Activated naive CD8-positive, alpha-beta T cell treated with anti-CD3 and anti-CD28 coated beads for 36 hours (primary cell): ENCODE measurements at places on chromosomes 2 and 18.

GRCh38 chr18:3046216-3046808, 33.4 kb upstream of the LPIN2 start:
- no peaks in the 10 kb centered on the region for H3K27me3 ChIP-seq
- no peaks in the 10 kb centered on the region for H3K36me3 ChIP-seq
- peaks cover 20% of the 10 kb centered on the region for H3K4me1 ChIP-seq
- peak overlapping the region; percentile 62 for H3K27ac ChIP-seq
- peak overlapping the region; percentile 46 for H3K4me3 ChIP-seq

DNA sequence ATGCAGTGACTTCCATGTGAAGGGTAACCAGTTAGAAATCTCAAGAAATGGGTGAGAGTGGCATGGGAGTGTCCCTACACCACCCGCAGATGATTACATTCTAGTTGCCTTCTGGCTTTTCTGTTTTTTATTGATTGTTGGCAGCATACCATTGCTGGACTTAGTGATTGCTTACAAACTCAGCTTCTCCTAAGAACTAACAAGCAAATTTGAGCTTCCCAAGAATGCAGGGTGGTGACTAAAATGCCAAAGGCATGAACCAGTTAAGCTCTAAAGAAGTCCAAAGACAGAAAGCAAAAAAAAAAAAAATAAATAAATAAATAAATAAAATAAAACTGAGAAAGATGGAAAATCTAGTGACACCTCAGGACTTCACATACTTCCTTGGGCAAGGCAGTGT, 245.5 kb upstream of the PARD3B start:
- no peak for DNase-seq
- peaks cover 10% of the 10 kb centered on the region for H3K27me3 ChIP-seq
- H3K36me3 ChIP-seq = no peaks in the 10 kb centered on the region
- peaks cover 4% of the 10 kb centered on the region for H3K4me1 ChIP-seq
- H3K4me3 ChIP-seq = no peak overlapping the region
- no peak overlapping the region for H3K27ac ChIP-seq

DNA sequence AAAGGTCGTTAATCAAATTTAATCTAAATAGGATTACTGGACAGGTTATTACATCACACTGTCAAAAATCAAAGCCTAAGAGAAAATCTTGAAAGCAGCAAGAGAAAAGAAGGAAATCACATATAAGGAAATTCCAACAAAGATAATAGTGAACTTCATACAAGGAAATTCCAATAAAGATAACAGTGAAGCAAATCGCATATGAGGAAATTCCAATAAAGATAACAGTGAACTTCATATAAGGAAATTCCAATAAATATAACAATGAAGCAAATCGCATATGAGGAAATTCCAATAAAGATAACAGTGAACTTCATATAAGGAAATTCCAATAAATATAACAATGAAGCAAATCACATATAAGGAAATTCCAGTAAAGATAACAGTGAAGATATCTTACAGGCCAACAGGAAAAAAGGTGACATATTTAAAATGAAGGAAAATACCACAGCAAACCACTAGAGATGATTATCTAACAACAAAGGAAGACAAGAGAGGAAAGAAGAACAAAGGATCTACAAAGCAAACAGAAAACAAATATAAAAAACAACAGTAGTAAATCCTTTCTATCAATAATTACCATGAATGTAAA, 787.7 kb downstream of the CCDC85A start:
- H3K4me1 ChIP-seq = no peaks in the 10 kb centered on the region
- H3K36me3 ChIP-seq = no peaks in the 10 kb centered on the region
- H3K27me3 ChIP-seq = no peaks in the 10 kb centered on the region
- no peak for DNase-seq
- no peak overlapping the region for H3K4me3 ChIP-seq

GRCh38 chr2:231483398-231484329, 19.4 kb upstream of the NCL start:
- peak; percentile 53 for DNase-seq
- no peaks in the 10 kb centered on the region for H3K27me3 ChIP-seq
- H3K27ac ChIP-seq = peak overlapping the region; percentile 91

- no peak overlapping the region for H3K27ac ChIP-seq
- no peak for DNase-seq
- peaks cover 12% of the 10 kb centered on the region for H3K4me1 ChIP-seq
- no peaks in the 10 kb centered on the region for H3K27me3 ChIP-seq
Observed at GRCh38 chr2:25358249-25358815, 16.6 kb upstream of the DNMT3A start.

GRCh38 chr18:59902131-59902992, 2.6 kb downstream of the PMAIP1 start:
- peaks cover 51% of the 10 kb centered on the region for H3K4me1 ChIP-seq
- no peak for DNase-seq
- peak overlapping the region; percentile 98 for H3K4me3 ChIP-seq
- H3K27me3 ChIP-seq = peaks cover 3% of the 10 kb centered on the region
- peaks cover 54% of the 10 kb centered on the region for H3K36me3 ChIP-seq
- peak overlapping the region; percentile 99 for H3K27ac ChIP-seq

- H3K27me3 ChIP-seq = peaks cover 62% of the 10 kb centered on the region
- no peaks in the 10 kb centered on the region for H3K36me3 ChIP-seq
- H3K4me1 ChIP-seq = peaks cover 2% of the 10 kb centered on the region
- DNase-seq = peak; percentile 1
- H3K4me3 ChIP-seq = no peak within 1 kb of the TSS
Observed at GRCh38 chr18:5543773-5544389, at the start of gene EPB41L3. Gene EPB41L3, minus strand, starts transcription at chr18:5543997. Its CDS starts 54,814 bp downstream, at chr18:5489183.
